ENCODE measurements at places on chromosomes 6 and 20.

DNA sequence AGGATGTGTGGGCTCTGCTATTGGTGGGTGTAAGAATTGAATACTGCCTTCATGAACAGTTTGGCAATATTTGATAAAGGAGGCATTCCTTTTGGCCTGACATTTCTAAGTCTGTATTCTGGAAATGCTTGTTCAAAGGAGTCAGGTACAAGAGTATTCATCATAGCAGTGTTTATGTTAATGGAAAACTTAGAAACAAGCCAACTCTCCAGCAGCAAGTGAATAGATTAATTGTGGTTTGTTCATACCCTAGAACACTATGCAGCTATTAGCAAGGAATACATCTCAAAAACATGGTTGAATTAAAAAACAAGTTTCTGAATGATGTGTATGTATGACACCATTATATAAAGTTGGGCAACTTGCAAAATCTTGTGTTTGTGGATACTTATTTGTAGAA lies 195.8 kb downstream of the ZFAND3 start:
- DNase-seq: no peak

GRCh38 chr6:50849796-50850180 lies 31.1 kb downstream of the TFAP2B start:
- no peak for DNase-seq

DNA sequence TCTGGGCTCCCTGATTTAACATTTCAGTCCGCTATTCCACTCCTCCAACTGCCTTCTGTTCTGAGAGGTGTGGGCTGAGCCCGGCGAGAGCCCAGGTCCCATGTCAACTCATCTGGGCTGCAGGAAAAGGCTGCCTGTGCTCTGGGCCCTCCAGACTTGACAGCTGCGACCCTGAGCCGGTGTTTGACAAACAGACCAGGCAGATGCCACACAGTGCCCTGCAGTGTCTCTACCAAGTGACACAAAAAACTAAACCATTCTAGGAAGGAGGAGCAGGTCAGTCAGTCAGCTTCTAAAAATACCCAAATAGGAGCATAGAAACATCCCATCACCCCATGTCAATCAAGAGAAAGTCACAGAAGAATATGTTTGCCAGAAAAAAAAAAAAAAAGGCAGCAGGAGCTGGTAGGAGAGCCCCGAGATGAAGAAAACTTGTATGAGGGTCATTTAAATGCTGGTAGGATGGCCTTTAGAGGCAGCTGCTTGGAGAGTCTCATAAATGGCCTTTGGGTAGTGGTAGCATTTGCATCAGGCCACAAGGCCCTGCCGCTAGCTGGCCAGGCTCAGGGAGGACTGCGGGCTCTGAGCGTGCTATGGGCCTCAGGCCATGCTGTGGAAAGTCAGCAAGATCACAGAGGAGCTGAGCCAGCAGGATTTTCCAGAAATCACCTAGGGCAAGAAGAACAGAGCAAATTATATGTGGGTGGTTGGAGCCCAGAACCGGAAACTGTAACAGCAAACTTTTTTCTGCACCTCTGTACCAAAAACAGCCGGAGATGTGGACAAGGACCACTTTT lies 36.6 kb upstream of the GFOD1 start:
- no peak for DNase-seq

GRCh38 chr20:37451616-37452015 lies 69.4 kb upstream of the NNAT start:
- no peak for DNase-seq

Data from germinal center (tissue), 1 donor.